ENCODE measurements at places on chromosomes 1 and 21. TPM values are rescaled to one million over a fixed set of nuclear protein-coding genes. Genes with fewer than 3 reads are reported as not detected.

The FCRL6 gene
- not detected for total RNA-seq

DNA sequence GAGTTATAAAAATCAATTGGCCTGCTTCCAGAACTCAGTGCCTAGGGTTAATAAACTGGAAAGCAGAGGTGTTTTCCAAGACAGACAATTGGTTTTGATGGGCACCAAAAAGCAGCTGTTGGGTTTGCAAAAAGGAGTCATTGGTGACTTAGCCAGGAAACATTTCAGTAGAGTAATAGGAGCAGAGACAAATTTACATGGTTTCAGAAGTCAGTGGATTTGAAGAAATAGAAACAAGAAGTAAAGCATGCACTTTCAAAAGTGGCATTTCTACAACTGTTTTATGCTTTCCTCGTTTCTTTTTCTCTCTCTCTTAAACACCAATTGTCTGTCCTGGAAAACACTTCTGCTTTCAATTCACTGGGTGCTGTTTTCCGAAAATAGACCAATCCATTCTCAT is 87.8 kb downstream of the GLUL start:
- no peak for DNase-seq

The DNALI1 gene
- 12.2 TPM for total RNA-seq

- DNase-seq, result no peak
These were observed 47.5 kb upstream of the ITPKB start for GRCh38 chr1:226786550-226786949.

DNA sequence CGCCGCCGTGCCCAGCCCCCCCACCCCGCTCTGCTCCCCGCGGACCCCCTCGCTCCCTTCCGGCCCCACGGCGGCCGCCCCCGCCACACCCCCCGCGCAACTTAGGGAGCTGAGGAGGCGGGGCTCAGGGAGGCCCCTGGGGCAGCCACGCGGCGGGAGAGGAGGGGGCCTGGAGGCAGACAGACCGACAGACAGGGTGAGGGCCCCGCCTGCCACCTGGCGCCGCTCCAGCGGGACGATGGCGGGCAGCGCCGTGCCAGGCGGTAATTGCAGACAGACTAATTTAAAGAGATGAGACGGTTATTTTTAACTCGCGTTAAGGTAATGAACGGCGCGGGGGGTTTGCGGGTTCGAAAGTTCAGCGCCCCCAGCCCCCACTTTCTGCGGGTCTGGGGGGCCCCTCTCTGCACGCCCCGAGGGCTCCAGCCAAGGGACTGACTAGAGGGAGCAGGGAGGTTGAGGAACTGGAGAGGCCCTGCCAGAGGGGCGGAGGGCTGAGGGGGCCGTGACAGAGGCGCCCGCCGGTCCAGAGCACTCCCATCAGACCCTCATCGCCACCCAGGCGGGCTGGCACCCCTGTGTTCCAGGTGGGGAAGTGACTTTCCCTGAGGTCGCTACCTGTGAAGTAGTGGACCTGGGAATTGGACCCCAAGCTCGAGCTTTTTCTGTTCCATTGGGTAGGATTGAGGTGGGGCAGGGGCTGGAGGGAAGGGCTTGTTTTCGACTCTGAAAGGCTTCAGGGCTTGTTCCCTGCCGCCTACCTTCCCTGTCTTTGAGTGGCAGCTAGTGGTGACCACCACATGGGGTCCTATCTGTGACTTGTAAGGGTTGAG is 5.4 kb downstream of the FOXO6 start:
- no peak for DNase-seq

DNA sequence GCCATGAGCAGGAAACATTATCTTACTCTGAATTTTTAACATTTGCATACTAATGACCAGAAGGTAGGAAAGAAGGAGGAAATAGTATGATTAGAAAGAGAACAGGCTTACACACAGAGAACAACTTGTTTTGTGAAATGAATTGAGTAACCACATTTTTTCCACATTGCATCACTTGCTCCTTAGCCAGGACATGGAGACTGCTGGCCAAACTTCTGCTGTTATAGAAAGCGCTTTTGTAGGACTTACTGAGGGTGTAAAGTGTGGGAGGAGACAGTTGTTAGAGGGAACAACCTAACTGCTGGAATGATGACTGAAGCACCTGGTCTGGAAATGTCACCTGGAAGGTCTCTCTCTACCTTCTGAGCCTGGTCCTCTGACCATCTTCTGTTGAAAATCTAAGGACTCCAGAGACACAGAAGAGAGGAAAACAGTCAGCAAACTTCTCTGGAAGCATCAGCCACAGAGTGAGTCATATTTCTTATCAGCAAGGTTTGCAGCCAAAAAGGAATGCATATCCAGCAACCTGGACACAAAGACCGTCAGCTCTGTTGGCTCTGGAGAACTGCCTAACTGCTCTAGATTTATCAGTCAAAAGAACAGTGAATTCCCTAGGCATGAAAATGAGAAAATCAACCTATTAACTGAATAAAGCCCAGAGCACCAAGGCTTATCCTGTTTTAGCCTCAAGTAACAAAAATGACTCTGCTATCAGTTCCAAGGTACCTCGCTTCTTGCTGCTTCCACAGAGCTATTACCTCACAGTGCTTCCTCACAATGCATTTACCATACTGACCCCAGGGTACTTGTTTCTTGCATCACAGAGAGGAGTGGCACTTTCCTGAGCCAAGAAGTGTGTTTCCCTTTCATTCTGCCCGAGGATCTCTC is 88.0 kb upstream of the SLFNL1 start:
- DNase-seq, result no peak

GRCh38 chr1:162446946-162447345 is 35.0 kb upstream of the SH2D1B start:
- DNase-seq, result no peak
